ENCODE measurements at places on chromosomes 3 and 15. TPM values are rescaled to one million over a fixed set of nuclear protein-coding genes. Genes with fewer than 3 reads are reported as not detected.

GRCh38 chr3:158337110-158337509 is 227.2 kb downstream of the RSRC1 start:
- H3K4me1 ChIP-seq = no peaks in the 10 kb centered on the region
- H3K36me3 ChIP-seq = no peaks in the 10 kb centered on the region
- H3K4me3 ChIP-seq = no peak overlapping the region
- no peak overlapping the region for H3K27ac ChIP-seq

DNA sequence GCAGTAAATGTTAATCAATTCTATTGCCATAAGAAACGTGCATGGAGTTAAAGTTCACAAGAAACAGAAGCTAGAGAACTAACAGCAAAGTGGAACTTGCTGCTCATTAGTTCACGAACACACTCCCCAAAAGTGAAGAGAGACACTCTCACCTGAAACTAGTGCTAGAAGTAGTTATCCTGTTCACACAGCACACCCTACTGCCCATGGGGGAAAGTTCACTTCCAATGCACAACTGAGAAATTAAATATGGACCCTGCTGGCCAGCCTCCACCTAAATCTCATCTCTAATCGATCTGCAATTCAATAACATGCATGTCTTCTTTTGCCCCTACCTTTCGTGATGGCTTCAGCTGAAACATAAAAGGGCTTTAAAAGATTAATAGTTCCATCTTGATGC is 39.4 kb upstream of the FRMD4B start:
- no peaks in the 10 kb centered on the region for H3K36me3 ChIP-seq
- no peak for DNase-seq
- H3K27ac ChIP-seq = no peak overlapping the region
- no peak overlapping the region for H3K4me3 ChIP-seq
- H3K4me1 ChIP-seq = peaks cover 9% of the 10 kb centered on the region

DNA sequence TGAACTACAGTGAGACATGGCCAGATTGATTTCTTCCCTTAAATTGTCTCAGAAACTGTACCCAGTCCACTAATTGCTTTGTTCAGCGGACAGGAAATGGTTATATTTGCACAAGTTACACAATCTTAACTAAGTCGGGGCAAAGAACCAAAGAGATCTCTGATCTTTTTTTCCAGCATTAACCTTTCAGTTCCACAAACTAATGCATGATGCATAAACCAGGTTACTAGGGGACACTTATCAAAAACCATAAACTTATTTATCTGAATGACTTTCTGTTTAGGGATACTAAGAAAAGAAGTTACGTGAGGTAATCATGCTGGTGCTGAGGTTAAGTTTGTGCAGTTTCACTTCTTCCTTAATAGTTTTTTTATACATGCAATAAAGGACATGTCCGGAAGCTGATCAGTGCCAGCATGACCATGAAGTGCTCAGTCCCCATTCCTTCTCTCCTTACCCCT is 22.4 kb downstream of the FNDC3B start:
- H3K4me1 ChIP-seq = peaks cover 74% of the 10 kb centered on the region
- H3K27ac ChIP-seq = peak overlapping the region; percentile 73
- no peaks in the 10 kb centered on the region for H3K27me3 ChIP-seq

- no peak for DNase-seq
- H3K27ac ChIP-seq = no peak overlapping the region
- H3K4me1 ChIP-seq = peaks cover 10% of the 10 kb centered on the region
- no peak overlapping the region for H3K4me3 ChIP-seq
These were observed 8.2 kb upstream of the VGLL4 start for GRCh38 chr3:11651900-11652299.

GRCh38 chr3:72152551-72153476 is 367.9 kb upstream of the PROK2 start:
- no peak for DNase-seq
- no peaks in the 10 kb centered on the region for H3K27me3 ChIP-seq
- peak overlapping the region; percentile 17 for H3K27ac ChIP-seq

GRCh38 chr15:43346305-43346704 is 15.9 kb upstream of the LCMT2 start:
- H3K4me3 ChIP-seq = no peak overlapping the region
- H3K36me3 ChIP-seq = peaks cover 35% of the 10 kb centered on the region
- no peak for DNase-seq
- H3K27me3 ChIP-seq = no peaks in the 10 kb centered on the region

- H3K27ac ChIP-seq = no peak overlapping the region
- H3K4me1 ChIP-seq = no peaks in the 10 kb centered on the region
- no peak overlapping the region for H3K4me3 ChIP-seq
- DNase-seq = no peak
- no peaks in the 10 kb centered on the region for H3K27me3 ChIP-seq
These were observed 306.5 kb upstream of the SLITRK3 start for GRCh38 chr3:165502707-165503106.

DNA sequence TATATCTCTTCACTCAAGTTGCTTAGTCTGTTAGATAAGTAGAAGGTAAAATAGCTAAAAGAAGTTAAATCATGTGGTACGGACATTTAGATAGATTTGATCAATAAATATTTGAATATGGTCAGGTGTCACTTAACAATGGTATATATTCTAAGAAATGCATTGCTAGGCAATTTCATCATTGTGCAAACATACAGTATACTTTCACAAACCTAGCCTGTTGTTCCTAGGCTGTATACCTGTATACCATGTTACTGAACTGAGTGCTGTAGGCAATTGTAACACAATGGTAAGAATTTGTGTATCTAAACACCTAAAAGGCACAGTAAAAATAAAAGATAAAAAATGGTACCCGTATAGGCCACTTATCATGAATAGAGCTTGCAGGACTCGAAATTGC is 112.8 kb upstream of the CGNL1 start:
- peaks cover 16% of the 10 kb centered on the region for H3K36me3 ChIP-seq
- no peak for DNase-seq

GRCh38 chr3:192916371-192917027 is 1.2 kb downstream of the MB21D2 start:
- H3K36me3 ChIP-seq = no peaks in the 10 kb centered on the region
- peak overlapping the region; percentile 47 for H3K4me3 ChIP-seq
- peak; percentile 76 for DNase-seq
- peak overlapping the region; percentile 85 for H3K27ac ChIP-seq

GRCh38 chr3:189787632-189788031 is 156.4 kb downstream of the TP63 start:
- H3K36me3 ChIP-seq = no peaks in the 10 kb centered on the region
- no peaks in the 10 kb centered on the region for H3K4me1 ChIP-seq
- no peaks in the 10 kb centered on the region for H3K27me3 ChIP-seq
- H3K4me3 ChIP-seq = no peak overlapping the region

Gene DUOX1
- total RNA-seq = 1,314 TPM

Gene GPR62
- not detected for total RNA-seq

Gene KIAA1143
- total RNA-seq = 8.3 TPM

Gene LCTL
- not detected for total RNA-seq

Gene HAUS2
- 31.9 TPM for total RNA-seq

Gene MORC1
- total RNA-seq = 0.15 TPM

Gene LRRIQ4
- 0.24 TPM for total RNA-seq

Data from upper lobe of left lung (tissue), 6 donors.